Activated naive CD4-positive, alpha-beta T cell treated with Interleukin-2 at 50 U/mL for 16 hours (primary cell): ENCODE measurements at places on chromosomes 1 and 21.

DNA sequence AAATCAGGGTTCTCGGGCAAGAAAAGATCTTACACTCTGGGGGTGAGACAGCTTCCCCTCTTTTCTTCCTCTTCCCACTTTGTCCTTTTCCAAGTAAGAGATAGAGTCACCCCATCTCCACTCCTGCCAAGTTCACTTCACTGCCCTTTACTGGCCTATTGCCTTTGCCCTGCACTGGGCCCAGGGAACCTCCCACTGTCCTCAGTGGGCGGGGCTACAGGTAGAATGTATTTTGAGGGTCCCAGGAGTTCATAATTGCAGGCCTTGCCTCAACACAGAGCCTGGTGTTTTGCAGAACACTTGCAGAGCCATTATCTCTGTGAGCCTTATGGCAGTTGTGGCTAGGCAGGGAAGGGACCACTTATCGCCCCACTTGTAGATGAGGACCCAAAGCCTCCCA, 3.3 kb downstream of the AMPD2 start:
- no peak for DNase-seq

DNA sequence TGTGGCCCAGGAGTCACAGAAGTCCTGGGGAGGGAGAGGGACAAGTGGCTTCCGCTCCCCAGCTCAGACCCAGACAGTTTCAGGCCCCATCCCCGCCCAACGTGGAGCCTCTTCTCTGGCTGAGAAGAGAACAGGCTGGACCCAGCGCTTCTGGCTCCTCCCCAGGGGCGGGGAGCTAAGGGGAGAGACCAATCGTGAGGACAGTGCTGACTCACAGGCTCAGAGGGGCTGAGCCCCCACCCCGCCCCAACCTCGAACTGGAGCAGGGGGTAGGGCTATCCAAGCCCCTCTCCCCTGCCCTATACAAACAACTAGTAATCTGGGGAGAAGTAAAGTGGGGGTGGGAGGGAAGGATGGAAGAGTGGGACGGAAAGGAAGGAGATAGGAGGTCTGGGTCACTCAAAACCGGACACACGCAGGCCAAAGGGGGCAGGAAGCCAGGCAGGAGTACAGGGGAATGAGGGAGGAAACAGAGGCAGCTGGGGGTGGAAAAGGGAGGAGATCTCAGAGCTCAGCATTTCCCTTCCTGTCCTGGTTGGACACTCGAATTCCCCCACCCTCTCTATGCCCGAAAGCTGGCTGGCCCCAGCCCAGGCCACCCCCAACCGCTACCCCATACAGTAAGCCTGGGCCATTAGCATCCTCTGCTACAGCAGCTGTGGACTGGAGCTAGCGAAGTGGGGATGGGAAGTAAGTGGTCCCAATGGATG, at the start of gene SHC1:
TSS of gene SHC1 (minus strand) at position 117 of the 710 bp plus-strand sequence. CDS start 221 bp downstream, outside the sequence.
- DNase-seq = peak; percentile 51

DNA sequence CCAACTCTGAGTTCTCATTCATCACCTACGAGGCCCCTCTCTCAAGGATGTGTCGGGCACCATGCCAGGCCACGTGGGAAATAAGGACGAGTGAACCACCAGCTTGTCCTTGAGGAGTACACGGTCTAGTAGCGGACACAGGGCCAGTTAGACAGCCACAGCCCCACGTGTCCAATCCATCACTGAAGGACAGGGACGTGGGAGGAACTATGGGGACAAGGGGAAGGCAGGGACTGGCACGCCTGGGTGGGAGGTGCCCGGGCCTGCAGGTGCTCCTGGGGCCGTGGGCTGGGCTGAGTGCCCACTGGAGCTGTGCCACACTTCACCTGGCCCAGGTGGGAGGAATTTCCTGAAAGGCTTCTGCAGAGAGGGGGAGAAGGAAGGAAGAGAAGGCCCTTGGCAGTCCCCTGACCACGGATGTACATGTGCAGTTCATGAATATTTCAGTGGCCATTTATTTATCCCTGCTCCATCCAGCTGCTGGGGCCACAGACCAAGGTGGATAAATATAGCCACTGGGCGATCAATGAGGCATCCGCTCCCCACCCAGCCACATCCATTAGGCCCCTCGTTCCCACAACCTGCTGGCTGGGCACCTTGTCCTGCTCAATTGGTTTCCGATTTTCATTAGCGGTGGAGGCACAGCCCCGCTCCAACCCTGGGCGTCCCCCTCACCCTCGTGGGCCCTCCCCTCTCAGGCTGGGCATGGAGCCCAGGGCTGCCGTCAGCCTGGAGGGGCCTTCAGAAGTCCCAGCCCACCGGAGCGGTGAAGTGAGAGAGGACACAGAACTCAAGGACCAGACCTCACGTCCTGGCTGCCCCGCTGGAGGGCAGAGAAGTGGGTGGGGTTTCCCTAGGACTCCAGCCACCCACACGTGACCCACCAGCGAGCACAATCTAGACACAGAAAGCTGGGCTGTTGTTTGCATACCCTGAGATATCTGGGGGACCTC, 59.5 kb downstream of the CASZ1 start:
- DNase-seq = no peak

DNA sequence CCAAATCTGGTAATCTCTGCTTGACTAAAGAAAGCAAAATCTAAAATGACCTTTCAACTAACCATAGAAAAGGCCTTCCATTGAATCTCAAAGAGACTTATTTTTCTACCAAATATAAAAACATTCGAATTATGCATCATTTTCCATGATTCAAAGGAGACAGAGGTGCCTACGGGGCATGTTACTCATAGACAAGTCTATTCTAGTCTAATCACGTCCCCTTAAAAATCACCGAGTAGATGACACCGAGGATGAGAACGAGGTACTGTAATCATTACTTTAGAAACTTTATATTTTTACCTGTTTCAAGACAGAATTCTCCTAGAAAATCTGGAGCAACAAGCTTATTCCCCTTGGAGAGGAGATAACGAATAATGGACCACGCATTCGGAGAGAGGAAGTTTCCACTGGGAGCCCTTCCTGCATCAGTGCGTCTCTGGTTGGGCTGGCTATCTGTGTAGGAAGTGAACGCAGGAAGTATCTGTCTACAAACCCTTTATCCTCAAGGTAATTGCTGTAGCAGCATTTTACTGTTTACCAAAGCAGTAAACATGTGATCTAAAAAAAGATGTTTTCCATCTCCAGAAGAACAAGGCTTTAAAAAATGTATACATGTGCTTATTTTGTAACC, 9.5 kb downstream of the ERG start:
- DNase-seq = no peak

- DNase-seq = no peak
These were observed 7.3 kb downstream of the SYTL1 start for GRCh38 chr1:27348861-27349783.

DNA sequence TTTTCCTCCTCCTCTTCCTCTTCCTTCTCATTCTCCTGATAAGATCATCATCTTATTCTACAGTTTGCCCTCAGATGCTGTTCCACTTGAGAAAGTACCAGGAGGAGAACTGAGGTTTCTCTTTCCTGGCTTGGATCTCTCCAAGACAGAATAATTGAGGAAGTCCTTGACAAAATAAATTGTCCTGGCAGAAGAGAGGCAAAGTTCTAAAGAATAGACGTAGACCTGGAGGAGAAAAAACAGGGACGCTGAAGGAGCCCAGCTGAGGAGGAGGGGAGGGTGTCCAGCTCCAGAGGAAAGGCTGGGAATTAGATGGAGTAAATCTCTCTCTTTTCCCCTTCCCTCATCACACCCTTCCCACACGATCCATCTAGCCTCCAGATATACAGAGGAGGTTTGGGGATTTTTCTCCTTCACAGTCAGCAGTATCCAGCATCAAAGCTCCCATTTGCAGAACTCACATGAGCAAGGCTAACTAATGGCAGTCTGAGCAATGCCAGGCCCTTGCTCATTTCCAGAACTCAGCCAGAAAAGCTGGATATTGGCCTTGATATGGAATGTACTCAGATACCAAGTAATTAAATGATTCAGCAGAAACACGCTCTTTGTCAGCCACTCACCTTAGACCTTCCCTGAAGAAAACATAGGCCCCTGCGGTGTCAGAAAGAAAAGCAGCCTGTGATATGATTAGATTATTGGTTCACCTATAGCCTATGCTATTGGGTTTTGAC, 5.1 kb upstream of the GNG12 start:
- no peak for DNase-seq

- no peak for DNase-seq
These were observed 10.1 kb upstream of the GUCA2B start for GRCh38 chr1:42142894-42143675.

DNA sequence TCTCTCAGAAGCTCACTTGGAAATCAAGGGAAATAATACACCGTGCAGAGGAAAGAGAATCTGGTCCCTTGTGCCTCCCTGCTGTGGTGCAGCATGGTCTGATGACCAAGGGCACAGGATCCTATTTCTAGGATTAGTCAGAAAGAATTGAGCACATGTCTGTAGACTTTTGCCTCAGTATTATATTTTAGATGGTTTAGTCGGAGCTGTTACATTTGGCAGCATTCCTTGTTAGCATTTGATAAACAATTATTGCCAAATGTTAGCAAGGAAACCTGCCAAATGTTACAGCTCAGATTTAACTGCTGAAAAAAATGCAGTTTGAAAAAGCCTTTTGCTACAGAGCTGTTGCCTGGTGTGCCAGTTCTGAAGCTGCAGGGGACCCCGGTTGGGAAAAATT, 183.5 kb upstream of the DPYD start:
- DNase-seq = no peak

- no peak for DNase-seq
These were observed 236.9 kb upstream of the NRIP1 start for GRCh38 chr21:15301736-15302135.

- DNase-seq = no peak
These were observed 168.8 kb downstream of the ZSCAN20 start for GRCh38 chr1:33641104-33641830.

DNA sequence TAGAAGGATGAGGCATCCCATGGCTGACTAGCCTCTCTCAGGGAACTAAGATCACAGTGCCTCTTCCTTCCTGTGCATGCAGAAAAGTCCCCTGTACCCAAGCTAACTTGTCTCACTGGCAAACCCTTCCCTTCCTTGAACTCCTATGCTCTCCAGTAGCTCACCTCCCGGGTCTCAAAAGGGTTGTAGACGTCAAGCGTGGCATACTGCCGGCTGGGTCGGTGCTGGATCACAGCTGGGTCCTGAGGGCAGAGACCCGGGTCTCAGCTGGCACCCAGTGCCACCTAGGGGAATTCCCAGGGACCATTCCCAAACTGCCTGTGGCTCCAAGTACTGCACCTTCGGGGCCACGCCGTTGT, 688 bp downstream of the SCAMP3 start:
- peak; percentile 20 for DNase-seq

DNA sequence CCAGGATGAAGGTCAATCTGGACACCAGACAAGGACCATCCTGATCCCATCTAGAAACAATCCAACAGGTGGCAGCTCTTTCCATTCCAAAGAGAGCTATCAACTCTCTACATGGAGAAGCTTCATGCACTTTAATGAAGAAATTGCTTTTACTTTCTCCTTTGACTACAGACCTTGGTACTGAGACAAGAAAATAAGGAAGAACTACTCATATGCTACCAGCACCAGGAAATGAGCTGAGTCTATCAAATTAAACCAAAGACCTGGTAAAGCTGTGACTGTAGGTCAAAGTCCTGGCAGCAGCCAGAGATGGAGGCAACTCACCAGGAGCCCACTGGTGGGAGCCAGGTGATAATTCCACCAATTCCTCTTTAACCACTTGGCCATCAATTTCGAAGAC, 64.3 kb upstream of the LRRC8B start:
- no peak for DNase-seq

DNA sequence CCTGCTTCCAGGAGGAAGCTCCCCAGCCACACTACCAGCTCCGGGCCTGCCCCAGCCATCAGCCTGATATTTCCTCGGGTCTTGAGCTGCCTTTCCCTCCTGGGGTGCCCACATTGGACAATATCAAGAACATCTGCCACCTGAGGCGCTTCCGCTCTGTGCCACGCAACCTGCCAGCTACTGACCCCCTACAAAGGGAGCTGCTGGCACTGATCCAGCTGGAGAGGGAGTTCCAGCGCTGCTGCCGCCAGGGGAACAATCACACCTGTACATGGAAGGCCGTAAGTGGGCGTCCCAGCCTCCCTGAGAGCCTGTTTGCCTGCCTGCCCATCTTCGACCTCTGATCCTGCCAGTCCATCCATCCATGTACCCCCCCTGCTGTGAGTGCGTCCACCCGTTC, 3.6 kb downstream of the ECM1 start:
- no peak for DNase-seq

GRCh38 chr21:46222436-46223116, 6.0 kb downstream of the LSS start:
- no peak for DNase-seq

DNA sequence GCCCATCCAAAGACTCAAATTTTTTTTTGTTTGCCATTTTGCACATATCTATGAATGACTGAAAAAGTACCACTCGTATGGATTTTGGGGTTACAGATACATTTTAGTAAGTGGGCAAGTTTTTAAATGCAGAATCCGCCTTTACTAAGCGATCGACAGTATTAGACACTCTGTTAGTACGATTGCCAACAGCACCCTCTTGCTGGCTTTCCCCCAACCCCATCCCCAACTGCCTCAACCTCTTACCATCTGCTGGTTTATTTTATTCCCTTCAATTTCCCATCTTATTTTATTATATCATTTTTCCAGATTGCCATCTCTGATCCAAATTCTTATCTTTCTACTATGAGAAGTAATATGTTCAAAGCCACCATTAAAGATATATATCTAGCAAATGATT, 244.8 kb downstream of the LRRIQ3 start:
- no peak for DNase-seq

- no peak for DNase-seq
These were observed 107.7 kb upstream of the ERRFI1 start for GRCh38 chr1:8133657-8134430.

DNA sequence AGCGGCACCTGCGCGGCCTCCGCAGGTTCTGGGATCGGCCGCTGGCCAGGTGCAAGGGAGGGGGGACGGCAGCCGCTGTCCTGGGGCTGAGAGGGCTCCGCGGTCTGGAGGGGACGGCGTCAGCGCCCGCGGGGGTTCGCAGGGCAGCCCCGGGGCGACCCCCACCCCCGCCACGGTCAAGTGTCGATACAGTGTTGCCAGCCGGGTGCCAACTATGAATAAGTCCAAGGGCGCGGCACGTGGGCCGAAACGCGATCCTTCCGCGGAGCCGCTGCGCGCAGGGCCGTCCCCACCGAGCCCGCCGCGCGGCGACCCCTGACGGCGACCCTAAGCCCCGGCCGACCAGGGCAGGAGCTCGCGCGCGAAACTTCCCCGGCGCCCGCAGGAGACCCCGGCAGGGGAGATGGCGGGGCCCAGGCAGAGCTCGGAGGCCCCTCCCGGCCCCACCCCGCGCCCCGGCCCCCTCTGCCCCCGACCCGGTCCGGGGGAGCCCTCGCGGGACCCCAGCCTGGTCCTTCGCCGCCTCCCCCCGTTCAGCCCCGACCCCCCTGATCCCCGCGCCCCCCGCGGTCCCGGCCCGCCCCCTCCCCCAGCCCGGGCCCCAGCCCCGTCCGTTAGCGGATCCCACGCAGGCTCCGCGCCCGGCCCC, 586 bp upstream of the AGPAT3 start:
- DNase-seq = peak; percentile 46
